Large intestine (tissue), 12 donors: ENCODE measurements at places on chromosomes 13 and 19. TPM values are rescaled to one million over a fixed set of nuclear protein-coding genes. Genes with fewer than 3 reads are reported as not detected.

DNA sequence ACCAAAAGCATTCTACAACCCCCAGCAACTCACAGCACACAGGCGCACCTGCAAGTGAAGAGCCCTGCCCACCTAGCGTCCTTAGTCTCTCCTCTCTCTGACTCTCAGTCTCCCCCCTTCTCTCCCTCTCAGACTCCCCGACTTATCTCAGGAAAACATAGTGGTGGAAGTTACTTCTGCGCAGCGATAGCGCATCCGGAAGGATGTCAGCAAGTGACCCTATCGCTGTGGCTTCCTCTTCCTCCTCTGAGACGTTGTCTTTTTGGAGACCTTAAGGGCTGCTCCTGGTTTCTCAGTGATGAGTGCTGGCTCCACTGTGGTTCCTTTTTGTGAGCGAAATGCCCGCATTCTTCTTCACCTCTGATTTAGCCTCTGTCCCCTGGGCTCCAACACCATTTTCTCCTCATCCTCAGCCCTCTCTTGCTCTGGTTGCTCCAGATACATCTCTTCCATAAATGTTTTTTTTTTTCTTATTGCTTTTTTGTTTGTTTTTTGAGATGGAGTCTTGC lies 1.4 kb upstream of the YIF1B start:
- DNase-seq = no peak

The OR7D2 gene
- polyA plus RNA-seq = 0.03 TPM

The TUBA3C gene
- not detected for polyA plus RNA-seq

- DNase-seq = no peak
Measured at GRCh38 chr19:17737690-17738153, 13.6 kb upstream of the FCHO1 start.

GRCh38 chr19:1992759-1993260 lies 22.7 kb downstream of the BTBD2 start:
- DNase-seq = no peak
